Endodermal cell (in vitro differentiated cells): ENCODE measurements at places on chromosomes 4 and X. TPM values are rescaled to one million over a fixed set of nuclear protein-coding genes. Genes with fewer than 3 reads are reported as not detected.

GRCh38 chrX:10076765-10077164 lies 80.0 kb upstream of the CLCN4 start:
- no peak for DNase-seq
- no peak overlapping the region for H3K4me3 ChIP-seq
- no peaks in the 10 kb centered on the region for H3K4me1 ChIP-seq
- H3K27me3 ChIP-seq = no peaks in the 10 kb centered on the region
- H3K36me3 ChIP-seq = no peaks in the 10 kb centered on the region

DNA sequence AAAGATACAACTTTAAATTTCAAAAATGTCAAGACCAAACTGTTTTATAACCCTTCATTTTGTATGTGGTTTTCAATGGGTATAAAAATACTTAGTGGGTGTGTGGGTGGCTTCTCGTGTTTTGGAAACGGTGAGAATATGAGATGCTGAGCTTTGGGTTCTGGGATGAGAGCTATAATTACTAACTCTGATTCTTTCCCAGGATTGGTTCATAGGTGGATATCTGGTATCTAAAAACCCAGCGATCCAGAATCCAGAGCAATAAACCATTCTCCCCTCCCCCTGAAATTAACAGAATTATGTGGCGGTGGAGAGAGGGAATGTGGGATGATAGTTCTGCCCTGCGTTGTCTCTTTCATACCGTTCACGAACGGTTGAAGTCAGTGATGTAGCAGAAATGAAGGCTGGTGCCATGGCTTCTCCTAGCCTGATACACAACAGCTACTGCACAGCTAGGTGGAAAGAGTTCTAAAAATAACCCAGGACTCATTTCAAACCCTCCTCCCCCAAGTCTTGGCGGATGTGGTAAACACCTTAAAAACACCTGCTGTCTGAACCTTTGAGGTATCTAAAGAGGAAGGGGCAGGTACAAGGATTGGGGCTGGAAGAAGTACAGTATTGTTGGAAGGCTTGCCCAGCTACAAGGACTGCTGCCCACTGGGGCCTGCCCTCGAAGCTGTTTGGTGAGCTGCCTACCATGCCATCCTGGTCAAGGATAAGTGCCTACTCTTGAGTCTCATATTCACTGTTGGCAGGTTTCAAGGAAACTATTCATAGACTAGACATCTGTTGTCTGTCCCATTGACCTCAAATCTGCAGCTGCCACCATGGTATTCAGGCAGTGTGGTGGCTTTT lies 44.5 kb downstream of the SEPTIN11 start:
- peaks cover 48% of the 10 kb centered on the region for H3K36me3 ChIP-seq
- no peak overlapping the region for H3K27ac ChIP-seq
- H3K27me3 ChIP-seq = no peaks in the 10 kb centered on the region
- H3K4me3 ChIP-seq = no peak overlapping the region

- H3K27me3 ChIP-seq = no peaks in the 10 kb centered on the region
- no peak overlapping the region for H3K4me3 ChIP-seq
- no peaks in the 10 kb centered on the region for H3K36me3 ChIP-seq
These were observed 228.2 kb downstream of the FBXW7 start for GRCh38 chr4:152307669-152308068.

GRCh38 chrX:115390078-115390477 lies 100.6 kb downstream of the LUZP4 start:
- H3K4me3 ChIP-seq = no peak overlapping the region
- H3K27me3 ChIP-seq = no peaks in the 10 kb centered on the region
- H3K4me1 ChIP-seq = no peaks in the 10 kb centered on the region
- no peaks in the 10 kb centered on the region for H3K36me3 ChIP-seq

GRCh38 chrX:57607295-57608187 lies 15.7 kb downstream of the ZXDB start:
- peak; percentile 68 for DNase-seq
- H3K27me3 ChIP-seq = no peaks in the 10 kb centered on the region
- no peaks in the 10 kb centered on the region for H3K36me3 ChIP-seq
- H3K27ac ChIP-seq = no peak overlapping the region

DNA sequence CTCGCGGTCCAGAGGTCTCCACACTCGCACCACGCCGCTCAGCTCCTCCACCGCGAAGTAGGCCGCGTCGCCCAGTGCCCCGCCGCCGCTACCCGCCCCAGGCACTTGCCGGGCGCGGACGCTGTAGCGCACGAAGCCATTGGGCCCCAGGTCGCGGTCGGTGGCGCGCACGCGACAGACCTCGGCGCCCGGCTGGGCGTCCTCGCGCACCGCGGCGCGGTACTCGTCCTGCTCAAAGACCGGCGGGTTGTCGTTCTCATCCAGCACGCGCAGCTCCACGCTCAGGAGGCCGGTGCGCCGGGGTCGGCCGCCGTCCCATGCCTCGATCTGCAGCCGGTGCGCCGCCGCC lies 1.4 kb downstream of the DCHS2 start:
- peaks cover 100% of the 10 kb centered on the region for H3K27me3 ChIP-seq
- no peak overlapping the region for H3K27ac ChIP-seq
- no peaks in the 10 kb centered on the region for H3K4me1 ChIP-seq

- H3K4me3 ChIP-seq = no peak overlapping the region
- no peaks in the 10 kb centered on the region for H3K4me1 ChIP-seq
- H3K27me3 ChIP-seq = no peaks in the 10 kb centered on the region
- no peak for DNase-seq
- H3K36me3 ChIP-seq = no peaks in the 10 kb centered on the region
These were observed 12.1 kb downstream of the GPRIN3 start for GRCh38 chr4:89295415-89295927.

DNA sequence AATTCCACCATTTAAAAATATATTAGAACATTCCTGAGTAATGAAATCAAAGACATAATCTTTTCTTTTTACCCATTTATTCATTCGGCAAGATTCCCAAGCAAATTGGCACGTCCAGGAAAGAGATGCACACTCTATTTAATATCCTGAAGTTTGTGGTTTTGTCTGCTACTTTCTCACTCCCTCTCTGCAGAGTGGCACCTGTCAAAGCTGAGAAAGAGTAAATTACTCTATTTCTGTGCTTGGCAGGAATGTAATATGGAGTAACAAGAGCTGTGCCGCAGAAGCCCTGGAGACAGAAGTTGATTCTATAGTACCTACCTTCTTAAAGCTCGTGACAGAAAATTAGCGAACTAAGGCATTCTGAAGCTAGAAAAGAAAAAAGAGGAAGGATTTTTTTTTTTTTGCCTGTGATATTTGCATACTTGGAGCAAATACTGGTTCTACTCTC lies 5.5 kb downstream of the GSTCD start:
- H3K27ac ChIP-seq = no peak overlapping the region
- H3K36me3 ChIP-seq = peaks cover 10% of the 10 kb centered on the region
- no peak overlapping the region for H3K4me3 ChIP-seq
- no peaks in the 10 kb centered on the region for H3K27me3 ChIP-seq
- no peak for DNase-seq
- H3K4me1 ChIP-seq = no peaks in the 10 kb centered on the region

PAQR3 gene
- total RNA-seq = 25.9 and 31.2 TPM in 2 replicates

CXCL10 gene
- total RNA-seq = not detected in 3 replicates

MID1 gene
- 16.8 to 27.8 TPM (median 24.9 TPM) in 3 replicates for total RNA-seq

ZAR1 gene
- total RNA-seq = not detected in 3 replicates

PAGE2B gene
- not detected in 2 replicates for total RNA-seq
